Dermis lymphatic vessel endothelial cell (primary cell): ENCODE measurements at places on chromosomes 7 and 10. TPM values are rescaled to one million over a fixed set of nuclear protein-coding genes. Genes with fewer than 3 reads are reported as not detected.

PON3 gene
- total RNA-seq, result 0.09 and 0.11 TPM in 2 replicates

MRPS16 gene
- total RNA-seq, result 58.2 and 60.1 TPM in 2 replicates

ICA1 gene
- total RNA-seq, result 44.1 and 54.1 TPM in 2 replicates

FGF8 gene
- total RNA-seq, result not detected in 2 replicates

SPRN gene
- not detected in 2 replicates for total RNA-seq
